ENCODE measurements at places on chromosomes 2 and 18. TPM values are rescaled to one million over a fixed set of nuclear protein-coding genes. Genes with fewer than 3 reads are reported as not detected.

RGPD8 gene
- 4.4 TPM for total RNA-seq

INPP5D gene
- 0.70 TPM for total RNA-seq

ZBTB7C gene
- 0.53 TPM for total RNA-seq

CAVIN2 gene
- total RNA-seq = 52.2 TPM

NGEF gene
- total RNA-seq = 16.2 TPM

PLGLB2 gene
- 0.11 TPM for total RNA-seq

CFAP53 gene
- total RNA-seq = 0.29 TPM

DSEL gene
- total RNA-seq = 0.53 TPM

CAPG gene
- total RNA-seq = 92.1 TPM

ACMSD gene
- not detected for total RNA-seq

IL18R1 gene
- total RNA-seq = 1.2 TPM

POLR1B gene
- 26.2 TPM for total RNA-seq

ALPG gene
- total RNA-seq = 0.71 TPM

LYG2 gene
- not detected for total RNA-seq

DCDC2C gene
- 0.26 TPM for total RNA-seq

ARHGEF33 gene
- total RNA-seq = 0.11 TPM

GALNT5 gene
- total RNA-seq = 2.4 TPM

RNPEPL1 gene
- 60.6 TPM for total RNA-seq

SERPINB4 gene
- 0.14 TPM for total RNA-seq

PCARE gene
- not detected for total RNA-seq

CREG2 gene
- 9.3 TPM for total RNA-seq

TGIF1 gene
- total RNA-seq = 75.3 TPM

ADGRF3 gene
- total RNA-seq = 0.11 TPM

PTPRN gene
- 1.4 TPM for total RNA-seq

RGPD4 gene
- 0.07 TPM for total RNA-seq

RAD51AP2 gene
- total RNA-seq = not detected

GYPC gene
- not detected for total RNA-seq
